NCI-H1436 (cell line): ENCODE measurements at places on chromosomes 3 and 15.
A peak's percentile ranks its signal among the peaks of the same experiment; 100 is the strongest.

GRCh38 chr3:68919000-68919399 is 13.3 kb downstream of the TAFA4 start:
- DNase-seq: no peak

DNA sequence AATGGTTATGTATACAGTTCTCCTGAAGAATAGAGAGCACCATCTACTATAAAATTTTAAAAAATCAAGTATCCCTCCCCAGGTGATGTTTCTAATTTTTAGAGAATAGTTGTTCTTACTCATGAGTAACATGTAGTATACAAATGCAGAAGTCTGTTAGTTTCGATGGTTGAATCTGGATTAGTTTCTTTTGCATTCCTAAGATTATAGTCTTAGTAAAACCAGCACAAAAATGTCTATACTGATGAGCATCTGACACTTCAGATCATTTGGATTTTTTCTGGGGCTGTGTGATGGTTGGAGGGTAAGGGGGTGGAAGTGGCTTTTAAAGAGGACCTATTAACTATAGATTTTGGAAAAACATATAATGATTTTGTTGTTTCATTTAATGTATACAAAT is 167.3 kb upstream of the SGO1 start:
- DNase-seq: no peak

GRCh38 chr15:50278496-50278895 is 13.0 kb upstream of the HDC start:
- no peak for DNase-seq

- DNase-seq: no peak
Measured at GRCh38 chr3:185317674-185318073, 45.3 kb upstream of the MAP3K13 start.

GRCh38 chr3:30480587-30480986 is 125.8 kb upstream of the TGFBR2 start:
- no peak for DNase-seq

DNA sequence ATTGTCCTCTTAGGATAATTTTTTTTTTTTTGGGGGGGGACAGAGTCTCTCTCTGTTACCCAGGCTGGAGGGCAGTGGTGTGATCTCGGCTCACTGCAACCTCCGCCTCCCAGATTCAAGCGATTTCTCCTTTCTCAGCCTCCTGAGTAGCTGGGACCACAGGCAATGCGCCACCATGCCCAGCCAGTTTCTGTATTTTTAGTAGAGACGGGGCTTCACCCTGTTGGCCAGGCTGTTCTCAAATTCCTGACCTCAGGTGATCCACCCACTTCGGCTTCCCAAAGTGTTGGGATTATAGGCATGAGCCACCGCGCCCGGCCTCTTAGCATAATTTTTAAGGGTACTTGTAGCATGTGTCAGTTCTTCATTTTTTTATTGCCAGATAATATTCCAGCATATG is 122.6 kb downstream of the FNDC3B start:
- DNase-seq: no peak

GRCh38 chr3:29576675-29577074 is 295.8 kb downstream of the RBMS3 start:
- no peak for DNase-seq

- no peak for DNase-seq
Measured at GRCh38 chr15:27743638-27744037, 355.5 kb downstream of the OCA2 start.

DNA sequence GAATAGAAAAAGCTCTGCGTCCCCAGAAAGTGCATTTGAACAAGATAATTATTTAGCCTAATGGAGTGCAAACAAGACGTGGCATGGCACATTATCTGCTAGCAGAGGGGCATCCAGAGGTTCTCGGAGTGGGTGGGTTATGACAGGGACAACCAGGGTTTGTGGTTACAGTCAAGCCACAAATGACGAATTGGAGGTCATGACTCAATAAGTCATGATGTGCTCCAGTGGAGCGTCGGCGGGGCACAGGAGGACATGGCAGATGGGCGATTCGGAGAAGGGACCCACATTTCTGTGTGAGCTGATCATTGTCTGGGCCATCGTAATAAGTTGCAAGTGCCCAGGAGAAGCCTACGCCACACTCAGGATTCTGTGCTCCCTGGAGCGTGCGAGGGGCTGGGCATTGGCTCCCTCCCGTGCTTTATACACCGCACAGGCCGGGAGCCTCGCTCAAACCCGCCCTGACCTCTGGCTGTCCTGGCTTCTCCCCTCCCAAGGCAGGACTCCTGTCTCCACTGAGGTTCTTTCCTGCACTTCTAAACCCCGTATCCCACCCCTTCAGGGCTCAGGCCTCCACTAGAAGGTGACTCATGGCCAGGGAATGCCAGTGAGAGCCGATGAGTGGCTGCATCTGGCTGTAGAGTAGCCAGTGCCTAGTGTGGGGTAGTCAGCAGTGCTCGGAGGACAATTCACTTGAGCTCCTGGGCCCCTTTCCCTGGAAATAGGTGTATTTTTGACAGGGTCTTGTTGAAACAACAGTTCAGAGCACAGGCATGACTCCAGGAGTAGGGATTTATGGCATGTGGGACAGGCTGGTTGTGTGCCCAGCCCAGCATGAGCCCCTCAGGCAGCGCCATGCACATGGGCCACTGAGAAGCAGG is 67.4 kb downstream of the GRIP2 start:
- no peak for DNase-seq

GRCh38 chr15:78084449-78084750 is 6.9 kb upstream of the TBC1D2B start:
- DNase-seq: no peak

DNA sequence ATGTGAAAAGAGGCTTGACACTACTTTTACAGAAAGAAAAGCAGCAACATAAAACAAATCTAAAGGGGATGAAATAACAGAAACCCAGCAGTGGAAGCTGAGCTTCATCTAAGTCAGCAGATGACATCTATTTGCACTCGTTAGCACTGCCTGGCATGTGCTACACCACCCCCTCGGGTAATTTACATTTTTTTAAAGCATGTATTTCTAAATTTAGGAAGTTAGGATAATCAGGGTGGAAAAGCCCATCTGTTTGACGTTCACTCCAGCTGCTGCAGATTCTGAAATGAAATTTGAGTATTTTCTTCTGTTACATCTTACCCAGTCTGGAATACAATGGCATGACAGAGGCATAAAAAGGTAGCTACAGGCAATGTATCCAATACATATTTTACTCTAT is 20.7 kb downstream of the IGSF11 start:
- no peak for DNase-seq

DNA sequence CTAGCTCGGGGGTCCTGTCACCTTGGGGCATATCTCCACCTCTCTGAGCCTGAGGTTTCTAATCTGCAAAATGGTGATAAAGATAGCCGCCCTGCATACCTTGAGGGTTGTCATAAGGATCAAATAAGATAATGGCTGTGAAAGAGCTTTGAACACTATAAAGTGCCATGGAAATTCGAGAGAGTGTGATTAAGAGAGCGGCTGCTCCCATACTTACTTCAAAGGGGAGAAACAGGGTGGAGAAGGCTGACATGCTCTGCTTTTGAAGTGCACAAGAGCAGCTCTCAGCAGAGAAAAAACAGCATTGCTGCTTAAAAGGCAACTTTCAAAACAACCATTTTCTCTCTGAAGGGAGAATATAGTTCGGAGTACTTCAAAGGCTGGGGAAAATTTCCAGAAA is 529.2 kb downstream of the EPHB1 start:
- no peak for DNase-seq

- no peak for DNase-seq
Measured at GRCh38 chr3:120536642-120537041, 59.5 kb upstream of the NDUFB4 start.

DNA sequence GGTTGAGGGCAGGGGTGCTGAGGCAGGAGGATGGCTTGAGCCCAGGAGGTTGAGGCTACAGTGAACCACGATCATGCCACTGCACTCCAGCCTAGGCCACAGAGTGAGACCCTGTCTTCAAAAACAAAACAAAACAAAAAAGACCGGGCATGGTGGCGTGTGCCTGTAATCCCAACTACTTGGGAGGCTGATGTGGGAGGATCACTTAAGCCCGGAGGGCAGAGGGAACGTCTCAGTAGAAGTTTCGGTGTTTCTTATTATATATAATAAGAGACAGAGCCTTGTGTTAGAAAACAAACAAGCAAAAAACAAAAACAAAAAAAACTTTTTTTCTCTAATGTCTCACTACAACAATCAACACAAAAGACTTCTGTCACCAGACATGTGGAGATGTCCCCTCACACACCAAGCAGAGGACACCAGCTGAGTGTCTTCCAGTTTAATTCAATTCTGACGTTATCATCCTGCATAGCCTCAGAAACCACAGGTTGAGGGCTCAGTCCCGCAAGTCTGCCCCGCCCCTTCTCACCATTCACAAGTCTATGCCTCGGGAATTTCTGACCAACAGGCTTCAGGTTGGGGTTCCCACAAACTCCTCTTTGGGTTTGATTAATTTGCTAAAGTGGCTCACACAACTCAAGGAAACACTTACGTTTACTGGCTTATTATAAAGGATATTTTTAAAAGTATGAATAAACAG is 24.0 kb upstream of the EIF4A2 start:
- no peak for DNase-seq

DNA sequence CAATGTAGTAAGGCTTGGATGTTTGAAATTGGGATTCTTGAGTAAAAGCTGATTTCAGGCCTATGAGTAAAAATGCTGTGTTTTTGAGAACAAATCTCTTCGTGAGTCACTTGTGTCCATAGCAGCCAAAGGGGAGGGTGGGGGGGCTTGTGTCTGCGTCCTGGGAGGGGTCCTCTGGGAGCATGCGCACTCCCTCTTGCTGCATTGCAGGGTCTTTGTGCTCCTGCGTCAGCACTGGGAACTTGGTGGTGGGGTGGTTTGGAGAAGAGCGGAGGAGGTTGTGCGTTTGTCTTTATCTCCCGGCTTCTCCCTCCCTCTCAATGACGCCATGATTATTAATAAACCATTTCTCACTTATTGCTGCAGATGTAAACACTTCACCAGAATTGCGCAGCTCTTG is 75.9 kb upstream of the NDN start:
- DNase-seq: no peak

DNA sequence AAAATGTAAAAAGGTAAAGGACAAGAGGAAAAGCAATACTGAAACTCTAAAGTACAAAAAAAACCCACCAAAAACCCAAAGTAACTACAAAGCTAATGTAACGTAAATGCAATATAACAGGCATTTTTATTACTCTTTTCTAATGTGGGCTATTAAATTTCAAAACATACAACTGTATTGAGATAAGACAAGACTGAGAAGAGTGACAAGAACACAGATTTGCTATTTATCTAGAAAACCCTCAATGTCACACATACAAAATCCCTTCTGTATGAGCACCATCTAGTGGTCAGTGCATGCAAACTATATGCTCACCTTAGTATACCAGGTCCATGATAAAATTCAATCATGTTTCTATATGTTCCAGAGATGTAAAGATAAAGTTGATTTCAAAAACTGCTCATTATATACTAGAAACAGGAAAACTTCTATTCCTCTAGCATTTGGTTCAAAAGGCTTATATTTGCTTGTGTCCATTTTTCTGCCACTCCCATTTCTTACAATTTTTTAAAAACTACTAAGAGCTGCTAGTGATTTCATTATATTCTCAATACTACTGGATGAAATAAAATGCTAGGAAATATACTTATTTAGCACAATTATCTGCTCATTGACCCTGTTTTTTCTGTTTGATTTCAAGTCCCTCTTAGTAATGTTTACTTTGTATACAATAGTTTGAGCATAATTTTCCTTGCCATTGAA is 111.4 kb downstream of the DLG1 start:
- peak; percentile 81 for DNase-seq

GRCh38 chr15:74777769-74778598 is 3.9 kb upstream of the CSK start:
- no peak for DNase-seq

DNA sequence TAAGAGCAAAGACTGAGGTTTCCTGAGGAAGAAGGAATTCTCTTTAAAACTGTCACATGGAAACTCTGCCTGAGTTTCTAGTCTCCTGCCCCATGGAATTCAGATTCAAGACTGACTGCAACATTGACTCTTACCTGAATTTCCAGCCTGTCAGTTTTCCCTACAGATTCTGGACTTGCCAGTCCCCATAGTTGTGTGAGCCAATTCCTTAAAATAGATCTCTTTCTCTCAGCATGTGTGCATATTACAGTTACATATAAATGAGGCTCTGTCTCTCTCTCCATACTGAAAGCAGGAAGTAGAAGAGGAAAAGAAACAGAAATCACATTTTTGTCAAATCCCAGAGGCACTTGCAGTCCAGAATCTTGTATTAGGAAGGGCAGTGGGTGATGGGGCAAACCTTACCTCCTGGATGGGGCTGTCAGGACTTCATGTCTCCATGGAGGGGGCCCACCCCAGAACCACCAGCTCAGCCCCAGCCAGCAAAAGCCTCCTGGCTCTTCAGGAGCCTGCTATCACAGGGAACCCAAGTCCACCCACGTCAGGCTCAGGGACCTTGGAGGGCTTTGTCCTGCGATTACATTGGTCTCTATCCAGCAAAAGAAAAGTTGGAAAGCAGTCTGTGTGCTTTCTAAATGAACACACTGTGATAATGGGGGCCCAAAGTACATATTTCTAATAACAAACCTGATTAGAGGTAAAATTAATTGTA is 18.8 kb upstream of the GOLGA8J start:
- DNase-seq: no peak
